T follicular helper cell (primary cell): ENCODE measurements at places on chromosomes 3 and 15.

GRCh38 chr3:157488144-157488543 is 15.1 kb downstream of the VEPH1 start:
- DNase-seq: no peak

DNA sequence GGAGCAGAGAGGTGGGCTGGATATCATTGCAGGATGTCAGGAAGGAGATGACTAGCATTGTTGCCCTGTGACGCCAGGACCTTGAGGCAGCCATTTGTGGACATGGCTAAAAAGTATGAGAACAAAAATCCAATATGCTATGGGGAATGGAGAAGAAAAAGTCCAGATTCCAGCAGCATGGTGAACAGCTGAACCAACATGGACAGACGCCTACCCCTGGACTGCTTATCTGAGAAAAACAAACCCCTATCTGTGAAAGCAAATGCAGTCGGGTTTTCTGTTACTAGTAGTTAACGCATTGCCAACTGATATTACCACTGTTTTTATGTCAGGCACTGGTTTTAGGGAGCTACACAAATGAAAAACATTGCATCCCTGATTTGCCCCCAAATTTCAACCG is 251.2 kb upstream of the RORA start:
- no peak for DNase-seq

- DNase-seq: no peak
Observed at GRCh38 chr15:50065279-50065678, 53.8 kb downstream of the ATP8B4 start.

- DNase-seq: no peak
Observed at GRCh38 chr3:4613366-4613765, 120.2 kb downstream of the ITPR1 start.

- no peak for DNase-seq
Observed at GRCh38 chr3:138429665-138430064, 4.8 kb upstream of the ESYT3 start.

GRCh38 chr15:48718646-48719045 is 73.1 kb upstream of the FBN1 start:
- DNase-seq: no peak

- peak; percentile 10 for DNase-seq
Observed at GRCh38 chr3:33372218-33373081, 67.8 kb downstream of the UBP1 start.

DNA sequence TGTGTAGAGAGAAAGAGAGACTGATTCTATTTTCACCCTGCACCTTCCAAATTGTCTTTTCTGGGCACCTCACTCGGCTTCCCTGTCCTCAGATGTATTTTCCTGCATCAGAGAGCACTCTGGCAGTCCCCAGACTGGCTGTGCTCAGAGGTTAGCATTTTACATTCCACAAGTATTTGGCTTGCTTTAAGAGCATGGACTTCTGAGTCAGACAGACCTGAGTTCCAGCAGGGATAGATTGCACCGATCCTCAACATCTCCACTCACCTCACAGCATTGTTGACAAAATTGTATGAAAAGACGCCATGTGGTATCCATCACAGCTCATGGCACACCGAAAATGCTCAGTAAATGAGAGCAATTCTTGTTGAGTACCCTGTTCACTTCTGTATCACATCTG is 45.6 kb downstream of the SST start:
- DNase-seq: no peak

DNA sequence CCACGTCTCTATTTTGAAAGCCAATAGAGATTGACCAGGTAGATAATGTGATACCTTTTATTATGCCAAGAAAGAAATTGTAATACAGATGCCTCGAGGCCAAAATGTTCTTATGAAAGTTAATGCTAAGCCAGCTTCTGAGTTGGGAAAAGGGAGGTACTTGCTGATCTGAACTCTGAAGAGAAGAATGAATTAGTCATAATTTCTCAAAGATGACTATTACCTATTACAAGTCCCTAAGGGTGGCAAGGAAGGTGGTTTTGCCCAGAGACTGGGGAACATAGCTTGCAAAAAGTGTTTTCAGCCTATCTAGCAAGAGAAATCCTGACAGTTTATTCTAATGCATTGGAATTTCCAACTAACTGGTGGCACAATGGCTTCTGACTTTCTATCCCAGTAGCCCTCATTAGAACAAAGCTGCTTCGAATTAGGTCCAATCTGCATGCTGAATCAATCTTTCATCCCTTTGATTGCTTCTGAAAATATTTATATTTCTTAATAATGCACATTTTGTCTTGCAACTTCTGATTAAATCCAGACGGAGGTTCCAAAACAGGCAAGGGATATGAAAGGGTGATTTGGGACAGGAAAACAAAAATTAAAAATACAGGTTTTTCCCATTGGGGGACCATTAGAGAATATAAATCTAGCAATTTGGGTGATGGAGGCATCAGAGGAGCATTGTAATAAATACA is 17.7 kb upstream of the NR2F2 start:
- DNase-seq: no peak

DNA sequence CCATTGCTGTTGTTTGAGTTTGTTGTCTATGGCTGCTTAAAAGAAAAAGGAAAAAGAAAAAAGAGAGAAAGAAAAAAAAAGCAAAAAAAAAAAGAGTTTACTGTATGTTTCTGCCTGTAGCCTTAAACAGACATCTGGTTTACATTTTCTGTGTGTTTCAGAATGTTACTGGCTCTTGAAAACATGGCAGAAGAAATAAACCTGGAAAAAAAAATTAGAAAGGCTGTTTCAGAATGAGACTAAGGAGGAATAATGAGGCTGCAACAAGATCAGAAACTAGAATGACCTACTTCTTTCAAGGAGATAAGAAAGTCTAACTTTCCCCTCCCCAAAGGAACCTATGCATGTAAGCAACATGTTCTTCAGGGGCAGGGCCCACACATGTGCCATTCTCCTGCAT is 292.1 kb downstream of the DIPK2A start:
- DNase-seq: no peak

DNA sequence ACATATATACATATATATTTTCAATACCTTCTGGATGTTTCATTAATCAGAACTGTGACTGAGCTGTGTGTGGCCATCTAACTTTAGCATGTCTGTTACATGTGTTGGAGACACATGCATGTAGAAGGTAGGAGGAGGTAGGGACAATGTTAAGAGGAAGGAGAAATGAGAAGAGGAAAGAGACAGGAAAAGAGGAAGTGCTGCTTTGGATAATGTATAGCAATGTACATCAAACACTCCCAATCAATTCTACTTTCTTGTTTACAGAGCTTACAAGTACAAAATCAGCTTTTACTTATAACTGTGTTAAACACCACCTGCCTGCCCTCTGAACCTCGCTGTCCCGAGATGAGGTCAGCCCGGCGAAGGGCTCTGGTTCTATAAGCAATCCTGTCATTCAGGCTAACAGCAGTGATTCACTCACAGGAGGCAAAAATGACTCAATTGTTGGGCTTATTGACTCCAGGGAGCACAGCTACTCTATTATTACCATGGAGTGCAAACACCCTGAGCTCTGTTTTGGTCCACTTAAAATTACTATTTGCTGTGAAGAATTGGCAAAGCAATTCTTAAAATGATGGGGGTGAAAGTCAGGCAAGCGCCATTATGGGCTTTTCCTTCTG is 188.9 kb downstream of the MEIS2 start:
- DNase-seq: no peak

DNA sequence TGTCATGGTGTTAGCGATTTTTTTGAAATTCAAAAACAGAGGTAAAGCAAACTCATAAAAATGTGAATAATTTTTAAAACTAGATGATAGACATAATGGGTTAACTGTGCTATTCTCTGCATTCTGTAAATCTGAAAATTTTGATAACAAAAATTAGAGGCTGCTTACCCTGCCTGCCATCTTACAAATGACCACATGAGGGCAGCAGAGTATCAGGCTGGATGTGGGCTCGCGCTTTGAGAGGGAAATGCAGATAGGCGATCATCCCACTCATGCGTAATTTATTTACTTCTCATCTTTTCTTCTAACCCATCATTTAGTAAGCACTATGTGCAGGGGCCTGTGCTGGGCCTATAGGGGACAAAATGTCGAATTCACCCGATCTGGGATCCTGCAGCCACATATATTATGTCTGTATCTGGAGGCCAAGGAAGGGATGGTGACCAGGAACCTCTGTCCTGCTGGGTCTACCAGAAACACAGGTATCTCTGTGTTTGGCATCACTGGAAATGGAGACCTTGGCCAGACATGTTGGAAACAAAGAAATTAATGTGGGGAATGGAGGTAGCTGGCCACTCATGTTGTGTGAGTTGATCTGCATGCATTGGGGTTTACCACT is 7.8 kb upstream of the RAD18 start:
- DNase-seq: peak; percentile 63

GRCh38 chr3:155635056-155635455 is 109.8 kb downstream of the PLCH1 start:
- no peak for DNase-seq

DNA sequence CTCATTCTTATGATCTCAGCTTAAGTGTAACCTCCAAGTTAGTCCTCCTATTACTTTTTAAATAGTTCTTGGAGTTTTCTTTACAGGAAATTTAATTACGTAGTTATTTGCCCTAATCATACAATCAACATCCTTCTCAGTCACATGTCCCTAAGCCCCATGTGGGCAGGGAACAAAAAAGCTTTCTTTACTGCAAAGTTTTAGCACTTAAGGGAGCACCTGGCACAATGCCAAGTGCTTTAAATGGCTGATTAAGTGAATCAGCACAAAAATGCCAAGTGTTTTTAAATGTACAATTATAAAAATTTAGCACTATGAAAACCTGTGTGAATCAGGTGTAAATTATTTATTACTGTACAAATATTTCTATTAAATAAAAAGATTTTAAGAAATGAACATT is 445.3 kb downstream of the C3orf38 start:
- no peak for DNase-seq

GRCh38 chr3:47961815-47962606 is 54.2 kb downstream of the MAP4 start:
- peak; percentile 4 for DNase-seq

GRCh38 chr15:90929246-90930019 is 2.9 kb downstream of the HDDC3 start:
- no peak for DNase-seq

- DNase-seq: no peak
Observed at GRCh38 chr3:23440416-23441294, 237.5 kb downstream of the UBE2E2 start.

- no peak for DNase-seq
Observed at GRCh38 chr15:81111510-81112470, 22.3 kb upstream of the CFAP161 start.

- DNase-seq: no peak
Observed at GRCh38 chr3:14397531-14397930, 4.9 kb upstream of the SLC6A6 start.

- DNase-seq: no peak
Observed at GRCh38 chr3:96449346-96449745, 365.0 kb upstream of the EPHA6 start.

DNA sequence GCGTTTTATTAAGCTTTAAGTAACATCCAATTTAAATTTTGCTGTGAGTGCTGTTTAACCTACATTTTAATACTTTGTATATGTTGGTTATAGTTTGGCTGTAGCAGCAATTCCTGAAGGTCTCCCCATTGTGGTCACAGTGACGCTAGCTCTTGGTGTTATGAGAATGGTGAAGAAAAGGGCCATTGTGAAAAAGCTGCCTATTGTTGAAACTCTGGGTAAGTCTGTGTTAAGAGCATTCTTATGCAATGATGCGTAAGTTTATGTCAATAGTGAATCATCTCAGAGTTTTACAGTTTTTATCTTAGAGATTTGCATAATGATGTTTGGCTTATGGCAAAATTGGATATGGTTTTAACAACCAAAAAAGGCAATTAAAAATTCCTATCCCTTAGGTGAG is 62.7 kb downstream of the ASTE1 start:
- DNase-seq: no peak

GRCh38 chr15:78063217-78063616 is 14.3 kb downstream of the TBC1D2B start:
- DNase-seq: no peak

GRCh38 chr3:45311953-45312801 is 76.2 kb upstream of the LARS2 start:
- no peak for DNase-seq

GRCh38 chr15:40808861-40809450 is 1.7 kb upstream of the DNAJC17 start:
- DNase-seq: no peak

DNA sequence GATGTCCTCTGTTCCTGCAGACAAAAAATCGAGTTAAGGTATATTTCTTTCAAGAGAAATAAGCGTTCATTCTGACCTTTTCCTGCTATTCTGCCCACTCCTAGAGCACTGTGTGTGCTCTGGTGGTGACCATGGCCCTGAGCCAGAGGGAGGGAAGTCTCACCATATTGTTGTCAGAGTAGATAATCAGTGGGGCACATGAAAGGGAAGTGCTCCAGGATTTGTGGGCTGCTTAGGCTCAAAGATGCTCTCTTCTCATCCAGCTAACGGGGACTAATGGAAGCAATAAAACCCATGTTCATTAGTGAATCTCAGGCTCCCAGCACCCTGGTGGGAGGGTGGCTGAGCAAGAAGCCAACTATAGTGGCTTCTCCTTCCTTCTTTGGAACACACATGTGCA is 70.7 kb upstream of the EOMES start:
- DNase-seq: no peak

GRCh38 chr3:138434875-138435772 is 708 bp downstream of the ESYT3 start:
- no peak for DNase-seq

GRCh38 chr3:151864423-151865101 is 8.9 kb upstream of the SUCNR1 start:
- DNase-seq: no peak

- DNase-seq: no peak
Observed at GRCh38 chr15:94323076-94323475, 91.7 kb downstream of the MCTP2 start.

- no peak for DNase-seq
Observed at GRCh38 chr3:101036213-101036618, 43.0 kb upstream of the ABI3BP start.

DNA sequence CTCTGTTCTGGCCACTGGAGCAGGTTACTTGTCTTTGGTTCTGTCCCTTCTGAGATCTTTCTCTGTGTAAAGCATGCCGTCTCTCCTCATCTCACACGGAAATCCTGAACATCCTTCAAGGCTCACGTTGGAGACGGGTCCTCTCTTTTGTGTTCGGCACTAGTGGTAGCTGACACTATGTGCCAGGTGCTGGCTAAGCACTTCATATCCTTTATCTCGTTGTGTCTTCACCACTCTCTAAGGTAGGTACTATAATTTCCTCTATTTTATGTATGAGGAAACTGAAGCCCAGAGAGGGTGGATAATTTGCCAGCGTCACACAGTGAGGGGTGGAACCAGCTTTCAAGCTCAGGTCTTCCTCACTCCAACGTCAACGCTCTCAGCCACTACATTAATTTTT is 1.2 kb downstream of the IFT122 start:
- no peak for DNase-seq

GRCh38 chr3:141804778-141805639 is 41.8 kb downstream of the GRK7 start:
- DNase-seq: no peak

- DNase-seq: no peak
Observed at GRCh38 chr3:16350597-16351318, 85.7 kb downstream of the OXNAD1 start.

DNA sequence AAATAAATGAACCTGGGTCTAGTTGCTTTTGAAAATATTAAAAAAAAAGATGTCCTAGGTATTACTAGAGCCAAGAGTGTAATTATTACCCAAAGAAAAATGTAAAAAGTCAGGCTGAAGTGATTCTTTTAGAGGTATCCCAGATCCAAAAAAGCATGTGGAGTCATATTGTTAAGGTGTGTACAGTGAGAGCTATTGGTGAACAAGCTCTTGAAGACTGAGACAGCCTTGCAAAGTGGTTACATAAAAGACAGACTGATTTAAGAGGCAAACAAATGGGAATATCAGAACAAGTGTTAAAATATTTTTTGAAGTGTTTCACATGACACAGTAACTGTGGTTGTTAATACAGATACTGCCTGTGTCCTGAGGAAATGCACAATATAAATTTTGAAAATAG is 624.5 kb downstream of the PLOD2 start:
- DNase-seq: no peak
